ENCODE measurements at places on chromosomes 2 and 18. TPM values are rescaled to one million over a fixed set of nuclear protein-coding genes. Genes with fewer than 3 reads are reported as not detected.

ARHGAP15 gene
- 13.3 TPM for total RNA-seq

DNA sequence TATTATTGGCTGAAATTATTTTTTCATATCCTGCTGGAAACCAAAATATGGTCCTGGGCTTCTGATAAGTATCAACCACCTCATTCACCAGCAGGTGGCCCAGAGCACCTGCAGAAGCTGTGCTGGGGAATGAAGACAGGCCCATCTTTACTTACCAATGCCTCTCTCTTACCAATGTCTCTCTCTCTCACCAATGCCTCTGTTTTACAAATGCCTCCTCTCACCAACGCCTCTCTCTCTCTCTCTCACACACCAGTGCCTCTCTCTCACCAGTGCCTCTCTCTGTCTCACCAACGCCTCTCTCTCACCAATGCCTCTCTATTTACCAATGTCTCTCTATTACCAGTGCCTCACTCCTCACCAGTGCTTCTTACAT, 2.3 kb upstream of the MAL start:
- DNase-seq, result no peak
- H3K27ac ChIP-seq, result no peak overlapping the region
- H3K27me3 ChIP-seq, result no peaks in the 10 kb centered on the region
- H3K4me1 ChIP-seq, result peaks cover 20% of the 10 kb centered on the region

GRB14 gene
- total RNA-seq, result 5.3 TPM

GRCh38 chr2:216715402-216715974, 20.1 kb upstream of the IGFBP5 start:
- H3K4me3 ChIP-seq, result no peak overlapping the region
- H3K27ac ChIP-seq, result peak overlapping the region; percentile 53
- H3K27me3 ChIP-seq, result no peaks in the 10 kb centered on the region

DNA sequence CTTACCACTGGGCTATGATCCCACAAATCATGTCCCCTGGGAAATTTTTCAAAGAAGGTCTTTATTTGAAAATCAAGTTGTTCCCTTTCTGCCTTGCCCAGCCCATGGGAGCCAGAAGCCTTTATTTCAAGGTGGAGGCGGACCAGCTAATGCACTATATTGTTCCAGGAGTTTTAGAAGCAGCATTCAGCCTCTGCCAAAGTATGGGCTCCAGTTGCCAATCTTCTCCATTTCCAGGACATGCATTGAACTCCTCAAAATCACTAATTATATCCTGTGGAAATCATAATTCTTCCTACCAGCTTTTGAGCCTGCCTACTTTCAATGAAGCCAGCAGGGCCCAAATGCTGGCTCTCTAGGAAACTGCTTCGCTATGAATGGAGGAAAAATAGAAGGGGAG, 195.8 kb downstream of the RAD51AP2 start:
- no peaks in the 10 kb centered on the region for H3K4me1 ChIP-seq
- H3K4me3 ChIP-seq, result no peak overlapping the region
- no peak overlapping the region for H3K27ac ChIP-seq
- DNase-seq, result no peak

DNA sequence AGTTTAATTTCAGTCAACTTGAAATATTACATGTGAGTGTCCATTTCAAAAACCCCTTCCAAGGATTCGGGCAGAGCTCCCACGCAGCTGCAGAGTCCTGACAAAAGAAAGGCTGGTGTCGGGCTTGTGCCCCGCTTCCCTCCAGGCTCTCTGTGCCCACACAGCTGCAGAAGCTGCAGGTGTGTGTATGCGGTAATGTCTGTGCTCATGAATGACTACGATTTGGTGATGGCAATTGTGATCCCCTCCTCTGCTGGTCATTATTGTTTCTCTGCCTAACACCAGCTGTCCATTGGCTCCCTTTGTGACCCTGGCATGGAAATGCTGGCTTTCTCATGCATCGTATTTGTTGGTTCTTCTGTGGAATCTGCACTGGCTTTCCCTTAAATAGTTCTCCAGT, 224.8 kb downstream of the NUP35 start:
- H3K36me3 ChIP-seq, result no peaks in the 10 kb centered on the region
- no peak overlapping the region for H3K27ac ChIP-seq
- H3K27me3 ChIP-seq, result no peaks in the 10 kb centered on the region
- no peak for DNase-seq
- no peaks in the 10 kb centered on the region for H3K4me1 ChIP-seq

VIL1 gene
- total RNA-seq, result not detected

MYO5B gene
- total RNA-seq, result 2.1 TPM

DNA sequence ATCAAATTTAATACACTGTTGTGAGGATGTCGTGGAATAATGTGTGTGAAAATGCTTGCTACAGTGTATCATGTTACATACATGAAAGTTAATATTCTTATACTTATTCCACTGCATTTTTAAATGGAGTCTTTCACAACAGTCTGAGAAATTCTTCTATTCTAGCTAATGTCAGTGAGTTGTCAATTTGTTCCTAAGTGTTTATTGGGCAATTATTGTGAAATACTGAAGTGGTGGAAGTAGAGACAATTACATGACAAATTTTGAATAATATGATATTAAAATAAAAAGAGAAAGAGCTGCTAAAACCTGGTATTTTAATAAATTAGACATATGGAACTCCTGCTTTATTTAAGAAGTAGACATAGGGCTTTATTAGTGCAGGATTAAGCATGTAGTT, 176.1 kb downstream of the PTPRM start:
- no peaks in the 10 kb centered on the region for H3K36me3 ChIP-seq
- peaks cover 48% of the 10 kb centered on the region for H3K4me1 ChIP-seq
- H3K27me3 ChIP-seq, result no peaks in the 10 kb centered on the region
- no peak overlapping the region for H3K4me3 ChIP-seq
- no peak overlapping the region for H3K27ac ChIP-seq

DNA sequence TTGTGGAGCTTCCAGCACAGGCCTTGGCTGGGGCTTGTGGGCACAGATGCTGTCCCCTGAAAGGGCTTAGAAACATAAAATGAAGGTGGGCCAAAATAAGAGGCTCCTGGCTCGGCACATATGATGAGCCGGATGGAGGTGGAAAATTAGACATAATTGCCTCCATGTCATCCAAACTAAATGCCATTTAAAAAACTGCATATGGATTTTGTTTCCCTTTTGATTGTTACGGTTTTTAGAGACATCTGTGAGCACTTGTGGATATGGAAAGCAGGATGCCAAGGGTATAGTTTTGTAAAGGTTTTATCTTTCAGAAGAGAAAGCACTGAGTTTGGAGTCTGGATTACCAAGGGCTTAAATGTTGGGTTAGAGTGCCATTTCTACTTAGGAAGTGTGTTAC, 498.3 kb downstream of the RIT2 start:
- peaks cover 12% of the 10 kb centered on the region for H3K4me1 ChIP-seq
- no peak overlapping the region for H3K27ac ChIP-seq
- no peaks in the 10 kb centered on the region for H3K36me3 ChIP-seq
- DNase-seq, result no peak

- H3K4me3 ChIP-seq, result no peak overlapping the region
- H3K4me1 ChIP-seq, result peaks cover 22% of the 10 kb centered on the region
- DNase-seq, result no peak
- no peak overlapping the region for H3K27ac ChIP-seq
- no peaks in the 10 kb centered on the region for H3K36me3 ChIP-seq
These were observed 281.0 kb downstream of the PRKCE start for GRCh38 chr2:45932278-45932975.

SERPINB4 gene
- not detected for total RNA-seq

DNA sequence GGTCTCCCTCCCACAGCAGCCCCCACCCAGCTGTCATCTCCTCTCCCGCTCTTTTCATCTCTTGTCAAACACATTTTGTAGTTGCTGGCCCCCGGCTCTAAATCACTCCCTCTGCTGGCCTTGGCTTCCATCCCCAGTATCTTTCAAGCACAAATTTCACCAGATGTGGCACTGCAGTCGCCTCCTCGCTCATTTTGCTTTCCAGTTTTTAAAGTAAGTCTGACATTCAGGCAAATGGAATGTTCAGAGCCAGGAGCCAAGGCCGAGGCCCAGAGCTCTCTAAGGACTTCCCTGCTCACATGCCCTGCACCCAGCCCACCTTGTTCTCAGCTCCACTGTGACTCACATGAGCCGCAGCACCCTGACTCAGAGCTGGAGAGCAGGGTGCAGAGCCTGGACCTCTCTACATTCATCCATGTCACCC, 158.4 kb downstream of the GALNT14 start:
- DNase-seq, result no peak
- no peak overlapping the region for H3K4me3 ChIP-seq
- H3K4me1 ChIP-seq, result peaks cover 23% of the 10 kb centered on the region
- H3K27me3 ChIP-seq, result no peaks in the 10 kb centered on the region

GRCh38 chr2:3257826-3258225, 119.8 kb downstream of the EIPR1 start:
- DNase-seq, result no peak
- no peak overlapping the region for H3K27ac ChIP-seq
- no peak overlapping the region for H3K4me3 ChIP-seq
- H3K27me3 ChIP-seq, result no peaks in the 10 kb centered on the region

GRCh38 chr2:42858140-42859005, 66.0 kb upstream of the HAAO start:
- no peak overlapping the region for H3K27ac ChIP-seq
- no peaks in the 10 kb centered on the region for H3K36me3 ChIP-seq
- no peak for DNase-seq
- no peaks in the 10 kb centered on the region for H3K27me3 ChIP-seq
- peaks cover 21% of the 10 kb centered on the region for H3K4me1 ChIP-seq

- H3K4me1 ChIP-seq, result no peaks in the 10 kb centered on the region
- no peaks in the 10 kb centered on the region for H3K27me3 ChIP-seq
- DNase-seq, result no peak
- H3K4me3 ChIP-seq, result no peak overlapping the region
- no peak overlapping the region for H3K27ac ChIP-seq
- no peaks in the 10 kb centered on the region for H3K36me3 ChIP-seq
These were observed 46.0 kb upstream of the SERTAD2 start for GRCh38 chr2:64699712-64700111.

SLC11A1 gene
- 32.0 TPM for total RNA-seq

DNA sequence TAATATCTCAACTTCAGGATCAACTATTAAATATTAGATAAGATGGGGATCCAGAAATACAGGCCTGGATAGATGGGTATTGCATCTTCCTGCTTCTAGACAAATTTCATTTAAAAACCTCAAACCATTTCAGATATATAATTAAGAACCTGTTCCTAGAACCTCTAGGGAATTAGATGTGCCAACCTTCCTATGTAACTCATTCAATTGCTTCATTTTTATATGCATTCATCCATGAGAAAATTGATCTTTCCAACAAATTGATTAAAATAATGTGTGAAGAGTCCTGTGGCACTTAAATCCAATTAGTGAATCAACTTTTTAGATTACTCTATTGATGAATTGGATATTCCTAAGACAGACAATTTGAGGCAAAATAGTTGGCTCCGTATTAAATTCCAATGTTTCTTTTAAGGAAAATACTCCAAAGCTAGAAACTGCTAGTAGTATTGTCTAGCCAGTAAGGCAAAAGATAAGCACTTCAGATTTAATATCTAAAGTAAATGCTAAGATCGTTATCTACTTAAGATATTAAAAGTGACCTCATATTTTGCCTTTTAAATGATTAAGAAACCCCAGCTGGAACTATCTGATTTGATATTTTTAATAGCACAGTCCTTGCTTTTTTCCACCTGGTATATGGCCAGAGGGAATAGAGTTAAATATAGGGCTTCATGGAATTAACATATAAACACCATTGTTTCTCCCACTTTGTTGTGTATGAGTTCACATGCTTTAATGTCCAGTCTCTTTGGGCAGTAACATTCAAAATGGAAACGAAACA, 35.8 kb downstream of the DARS1 start:
- no peaks in the 10 kb centered on the region for H3K36me3 ChIP-seq
- DNase-seq, result no peak
- no peaks in the 10 kb centered on the region for H3K27me3 ChIP-seq
- H3K4me1 ChIP-seq, result peaks cover 16% of the 10 kb centered on the region

GRCh38 chr2:149042881-149043280, 4.4 kb downstream of the LYPD6B start:
- H3K36me3 ChIP-seq, result no peaks in the 10 kb centered on the region
- no peak overlapping the region for H3K27ac ChIP-seq
- DNase-seq, result no peak
- peaks cover 5% of the 10 kb centered on the region for H3K27me3 ChIP-seq

TMEM127 gene
- 44.6 TPM for total RNA-seq

DNA sequence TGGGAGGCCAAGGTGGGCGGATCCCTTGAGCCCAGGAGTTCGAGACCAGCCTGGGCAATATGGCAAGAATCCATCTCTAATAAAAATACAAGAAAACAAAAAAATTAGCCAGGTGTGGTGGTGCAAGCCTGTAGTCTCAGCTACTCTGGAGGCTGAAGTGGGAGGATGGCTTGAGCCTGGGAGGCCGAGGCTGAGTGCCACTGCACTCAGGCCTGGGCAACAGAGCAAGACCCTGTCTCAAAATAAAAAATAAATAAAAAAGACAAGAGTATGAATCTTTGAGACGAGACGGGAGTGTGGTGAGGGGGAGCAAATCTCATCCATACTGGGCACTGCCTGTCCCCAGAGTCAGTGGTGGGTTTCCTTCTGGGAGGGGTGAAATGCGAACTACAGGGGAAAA, 12.2 kb downstream of the GPR17 start:
- H3K4me3 ChIP-seq, result no peak overlapping the region
- DNase-seq, result no peak
- peaks cover 100% of the 10 kb centered on the region for H3K4me1 ChIP-seq
- no peaks in the 10 kb centered on the region for H3K27me3 ChIP-seq

- no peak overlapping the region for H3K4me3 ChIP-seq
- H3K4me1 ChIP-seq, result no peaks in the 10 kb centered on the region
- no peak for DNase-seq
- no peaks in the 10 kb centered on the region for H3K27me3 ChIP-seq
- no peak overlapping the region for H3K27ac ChIP-seq
These were observed 59.3 kb upstream of the MAP4K4 start for GRCh38 chr2:101638181-101638711.

DNA sequence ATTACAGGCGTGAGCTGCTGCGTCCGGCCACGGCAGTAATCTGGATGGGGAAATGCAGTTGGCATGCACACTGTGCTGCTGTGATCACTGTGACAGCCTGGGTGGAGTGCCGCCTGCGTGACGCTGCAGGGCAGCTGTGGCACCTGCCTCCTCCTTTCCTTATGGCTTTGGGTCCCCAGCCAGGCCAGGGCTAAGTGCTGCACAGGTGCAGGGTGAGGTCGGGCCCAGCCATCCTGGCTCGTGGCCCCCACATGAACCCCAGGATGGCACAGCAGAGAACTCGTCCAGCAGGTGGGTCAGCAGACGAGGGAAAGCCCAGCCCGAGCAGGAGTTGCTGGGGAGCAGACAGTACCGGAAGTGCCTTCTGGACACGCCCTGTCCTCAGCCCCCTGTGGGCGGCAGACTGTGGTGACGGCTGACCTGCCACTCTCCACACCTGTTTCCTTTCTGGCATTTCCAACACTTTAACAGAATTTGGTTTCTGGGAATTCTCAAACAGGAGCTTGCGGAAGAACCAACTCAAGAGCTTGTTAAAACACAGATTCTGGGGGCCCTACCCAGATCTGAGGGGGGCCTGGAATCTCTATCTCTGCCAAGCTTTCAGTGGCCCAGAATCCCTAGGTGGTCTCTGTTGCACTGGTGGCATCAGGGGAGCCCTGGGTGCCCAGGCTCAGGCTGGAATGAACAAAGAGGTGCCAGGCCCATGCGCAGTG, 16.9 kb downstream of the HS1BP3 start:
- H3K27ac ChIP-seq, result peak overlapping the region; percentile 91
- peaks cover 91% of the 10 kb centered on the region for H3K4me1 ChIP-seq
- peaks cover 29% of the 10 kb centered on the region for H3K36me3 ChIP-seq
- H3K27me3 ChIP-seq, result no peaks in the 10 kb centered on the region
- DNase-seq, result no peak

GRCh38 chr2:11127761-11128160, 27.5 kb upstream of the SLC66A3 start:
- peaks cover 22% of the 10 kb centered on the region for H3K4me1 ChIP-seq
- H3K27ac ChIP-seq, result no peak overlapping the region
- no peak for DNase-seq
- no peaks in the 10 kb centered on the region for H3K36me3 ChIP-seq
- H3K4me3 ChIP-seq, result no peak overlapping the region

ZBTB7C gene
- total RNA-seq, result 13.2 TPM

Data from esophagus muscularis mucosa (tissue), 4 donors.